ENCODE measurements at places on chromosomes 3 and 15.

DNA sequence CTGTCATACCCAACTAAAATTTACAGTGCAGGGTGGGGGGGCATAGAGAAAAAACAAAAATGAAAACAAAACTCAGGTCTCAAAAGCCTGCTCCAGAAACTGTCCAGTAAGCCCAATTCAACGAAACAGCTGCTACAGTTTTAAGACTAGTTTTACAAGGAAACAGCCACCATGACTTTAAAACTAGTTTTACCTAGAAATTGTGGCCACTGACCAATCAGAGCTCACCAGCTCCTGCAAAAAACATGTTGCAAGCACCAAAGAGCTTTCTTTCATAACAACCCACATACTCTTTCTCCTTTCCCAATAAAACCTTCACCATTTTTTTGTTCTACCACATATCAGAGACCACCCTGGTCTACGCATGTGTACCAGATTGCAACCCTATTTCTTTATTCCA is 7.3 kb upstream of the CFAP91 start:
- DNase-seq: no peak

GRCh38 chr3:194137008-194137505 is 1.1 kb downstream of the HES1 start:
- peak; percentile 12 for DNase-seq

DNA sequence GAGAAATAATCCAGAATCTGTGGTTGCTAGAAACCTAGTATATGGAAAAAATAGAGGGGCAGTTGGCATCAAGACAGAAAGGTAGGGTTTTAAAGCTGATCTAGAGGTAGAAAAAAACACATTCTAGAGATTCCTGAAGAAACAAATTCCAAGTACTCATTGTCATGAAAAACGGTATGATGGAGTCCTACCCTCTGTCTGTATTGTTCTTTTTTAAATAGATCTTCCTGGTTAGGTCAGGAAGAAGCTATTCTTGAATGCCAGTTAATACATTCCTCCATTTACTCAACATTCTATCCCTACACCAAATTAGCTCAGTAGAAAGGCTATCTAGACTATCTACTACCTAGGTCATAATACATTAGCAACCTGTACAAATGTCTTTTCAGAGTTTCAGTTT is 364.7 kb downstream of the FHIT start:
- no peak for DNase-seq

DNA sequence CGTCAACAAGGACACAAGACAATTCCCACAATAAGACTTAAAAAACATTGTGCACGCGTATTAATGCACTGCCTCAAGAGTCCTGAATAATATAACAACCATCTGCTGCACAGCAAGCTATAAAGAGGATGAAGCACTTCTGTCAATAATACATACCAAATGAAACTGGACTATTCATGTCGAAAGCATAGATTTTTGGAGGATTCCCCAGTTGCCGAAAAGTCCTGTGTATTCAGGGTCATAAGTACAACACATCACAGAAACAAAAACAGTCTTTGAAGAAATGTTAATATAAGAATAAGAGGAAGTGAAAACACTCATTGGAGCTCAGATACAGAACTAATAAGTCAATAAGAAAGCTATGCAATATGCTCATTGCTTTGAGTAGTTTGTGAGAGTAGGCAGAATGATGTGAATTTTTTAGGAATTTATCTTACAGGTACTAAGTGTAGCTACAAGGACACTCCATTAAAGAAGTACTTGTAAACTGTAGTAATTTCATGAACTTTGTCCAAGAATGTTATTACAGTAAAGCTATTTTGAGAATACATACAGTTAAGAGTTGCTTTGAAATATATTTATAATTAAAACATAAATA is 31.6 kb downstream of the CBLB start:
- DNase-seq: no peak

DNA sequence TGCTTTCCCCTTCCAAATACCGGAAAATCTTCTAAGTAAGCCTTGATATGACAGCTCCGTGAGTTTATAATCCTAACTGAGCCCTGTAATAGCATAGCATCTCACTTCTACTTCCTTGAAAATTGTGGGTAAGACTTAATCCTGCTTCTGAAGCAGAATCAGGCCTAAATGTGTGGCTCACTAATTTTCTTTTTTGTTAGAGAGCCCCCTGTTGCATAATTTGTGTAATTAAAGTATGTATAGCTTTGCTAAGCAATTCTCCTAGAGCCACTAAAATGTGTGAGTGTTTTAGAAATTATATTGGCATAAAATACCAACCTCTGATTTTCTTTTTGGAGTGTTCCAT is 304.4 kb downstream of the FGF12 start:
- no peak for DNase-seq

- DNase-seq: no peak
These were observed 59.8 kb downstream of the FAM174B start for GRCh38 chr15:92595506-92596381.

DNA sequence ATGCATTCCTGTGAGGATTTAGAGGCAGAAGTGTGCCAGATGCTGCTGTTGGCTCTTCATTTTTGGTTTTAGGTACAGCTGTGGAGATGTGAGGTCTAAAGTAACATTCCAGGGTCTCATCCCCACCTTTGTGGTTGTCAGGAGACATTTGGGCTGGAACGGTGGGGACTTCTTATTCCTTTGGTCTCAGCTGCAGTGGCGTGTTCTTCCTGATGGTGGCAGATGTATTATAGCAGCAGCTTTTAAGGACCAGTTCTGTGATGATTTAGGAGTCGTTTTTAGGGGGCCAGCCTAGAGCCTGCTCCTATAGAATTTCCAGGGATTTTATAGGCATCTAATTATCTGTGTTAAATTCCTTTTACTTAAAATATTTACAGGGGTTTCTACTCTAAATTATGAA is 221.0 kb upstream of the EOMES start:
- DNase-seq: no peak

DNA sequence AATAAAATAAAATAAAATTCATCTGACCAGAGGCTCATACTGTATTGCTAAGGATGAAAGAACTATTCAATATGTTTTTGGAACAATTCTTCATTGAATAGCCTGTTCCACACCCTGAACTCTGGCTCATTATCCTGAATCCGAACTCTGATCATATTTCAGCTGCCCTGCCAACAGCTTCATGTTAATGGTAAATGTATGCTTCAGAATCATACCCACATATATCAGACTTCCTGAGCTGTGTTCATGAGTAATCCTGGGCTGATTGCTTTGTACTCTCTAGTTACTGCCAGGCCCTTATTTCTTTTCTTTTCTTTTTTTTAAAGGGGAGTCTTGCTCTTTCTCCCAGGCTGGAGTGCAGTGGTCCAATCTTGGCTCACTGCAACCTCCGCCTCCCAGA is 11.8 kb downstream of the INO80 start:
- no peak for DNase-seq

DNA sequence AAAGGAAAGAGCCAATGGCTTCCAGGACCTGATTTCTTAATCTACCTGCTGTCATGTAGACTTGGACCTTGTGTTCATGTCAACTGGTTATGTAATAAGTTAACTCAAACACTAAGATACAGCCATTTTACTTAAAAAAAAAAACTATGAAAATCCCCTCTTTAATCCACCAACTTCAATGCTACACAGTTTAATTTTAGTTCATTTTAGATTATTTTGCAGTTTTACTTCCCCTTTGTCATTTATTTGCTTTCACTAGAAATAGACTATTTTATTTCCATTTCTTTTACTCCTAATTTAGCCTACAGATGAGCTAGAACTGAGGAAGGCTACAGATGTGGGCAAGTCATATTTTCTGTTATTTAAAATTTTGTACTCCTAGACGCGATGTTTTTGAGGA is 10.7 kb upstream of the DNAJC13 start:
- DNase-seq: no peak

DNA sequence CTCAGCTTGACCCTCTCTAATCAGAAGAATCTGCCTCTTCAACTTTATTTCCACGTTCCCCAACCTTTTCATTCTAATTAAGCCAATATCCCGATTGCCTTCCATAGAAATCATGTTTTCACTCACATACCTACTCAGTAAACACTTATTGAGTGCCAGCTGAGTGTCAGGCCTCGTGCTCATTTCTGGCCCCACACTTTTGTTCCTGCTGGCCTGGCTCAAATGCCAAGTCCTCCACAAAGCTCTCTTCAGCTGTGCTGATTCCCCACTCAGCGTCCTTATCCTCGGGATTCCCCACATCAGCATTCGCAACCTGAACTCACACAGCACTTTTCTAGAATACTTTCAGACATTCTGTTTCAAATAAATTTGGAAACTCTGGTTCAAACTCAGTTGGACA is 68.9 kb downstream of the THBS1 start:
- DNase-seq: no peak

DNA sequence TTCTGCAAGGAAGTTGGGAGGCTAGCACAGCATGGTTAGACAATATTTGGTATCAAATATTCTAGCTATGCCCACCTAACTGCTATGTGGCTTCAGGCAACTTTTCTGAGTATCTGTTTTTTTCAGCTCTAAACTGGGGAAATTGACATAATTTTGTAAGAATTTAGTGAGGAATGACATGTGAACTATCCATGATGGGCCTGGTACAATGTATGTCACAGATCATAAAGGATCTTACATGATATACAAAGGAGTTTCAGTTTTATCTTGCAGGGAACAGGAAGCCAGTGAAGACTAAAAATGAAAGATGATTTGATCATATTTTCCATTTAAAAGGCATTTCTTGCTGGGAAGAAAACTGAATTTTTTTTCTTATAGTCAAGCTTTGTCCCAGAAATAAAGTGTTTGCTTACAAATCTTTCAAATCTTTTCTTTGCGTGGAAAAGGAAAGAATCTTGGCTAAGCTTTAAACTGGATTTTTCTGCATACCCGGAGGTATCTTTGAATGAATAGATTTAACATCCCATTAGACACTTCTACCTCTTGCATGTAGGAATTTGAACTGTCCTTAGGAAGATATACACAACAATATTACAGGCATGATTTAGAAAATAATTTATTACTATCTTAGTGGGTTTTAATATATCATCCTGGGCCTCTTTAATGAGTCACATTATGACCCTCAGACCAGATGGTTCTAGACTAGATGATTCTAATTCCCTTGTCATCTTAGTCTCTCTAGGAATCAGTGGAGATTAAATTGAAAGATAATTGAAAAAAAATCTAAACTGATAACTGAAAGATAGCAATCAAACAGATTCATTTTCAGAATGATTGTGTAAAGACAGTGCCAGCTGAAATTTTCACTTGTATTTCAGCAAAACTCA is 436.0 kb upstream of the THBS1 start:
- DNase-seq: no peak
